ENCODE measurements at places on chromosomes 5 and 9.
A peak's percentile ranks its signal among the peaks of the same experiment; 100 is the strongest.

- no peak for DNase-seq
Observed at GRCh38 chr5:135309391-135310327, 89.4 kb downstream of the MACROH2A1 start.

DNA sequence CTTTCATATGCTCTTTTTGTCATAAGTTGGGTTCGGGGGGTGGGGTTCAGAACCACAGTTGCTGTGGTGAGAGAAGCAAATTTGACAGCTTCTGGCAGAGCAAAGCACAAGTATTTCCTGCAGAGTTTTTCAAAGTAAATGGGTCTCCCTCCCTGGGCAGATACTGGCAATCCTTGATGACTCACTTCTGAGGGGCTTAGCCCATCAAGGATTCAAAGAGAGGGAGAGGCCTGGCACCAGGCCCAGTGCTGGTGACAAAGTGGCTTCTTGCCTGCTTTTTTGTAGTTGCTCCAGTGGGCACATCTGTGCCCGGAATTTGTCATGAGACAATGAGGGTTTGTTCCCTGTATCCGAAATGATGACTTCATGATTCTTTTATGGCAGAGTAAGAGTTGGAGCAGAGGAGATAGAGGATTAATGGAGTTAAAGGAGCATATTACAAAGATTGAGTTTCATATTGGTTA is 46.6 kb upstream of the TNC start:
- DNase-seq = no peak

DNA sequence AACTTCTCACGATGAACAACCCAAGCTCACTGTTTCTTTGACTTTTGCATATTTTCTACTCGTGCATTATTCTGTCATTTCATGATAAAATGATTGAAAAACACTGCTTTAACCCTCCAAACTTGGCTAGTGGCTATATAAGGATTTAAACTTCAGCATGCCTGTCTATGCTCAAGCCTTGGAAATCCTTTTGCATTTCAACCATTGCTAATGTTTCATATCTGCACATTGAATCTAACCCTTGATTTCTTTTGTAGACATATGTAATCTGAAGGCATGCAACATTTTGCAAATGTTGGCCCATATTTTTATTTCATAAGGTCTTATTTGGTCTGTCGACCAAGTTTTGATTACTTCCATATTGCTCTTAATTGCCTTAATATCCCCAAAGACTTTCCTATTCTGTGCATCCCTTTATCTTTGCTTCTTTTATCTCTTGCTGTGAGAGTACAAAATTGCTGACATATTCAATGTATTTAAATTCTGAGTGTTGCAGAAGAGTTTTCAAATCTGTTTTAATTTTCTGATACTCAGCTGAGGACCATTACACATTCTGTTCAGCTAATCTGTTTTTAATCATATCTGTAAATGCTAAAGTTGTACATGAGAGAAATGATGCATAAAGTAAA is 403.7 kb upstream of the ZNF608 start:
- DNase-seq = no peak

DNA sequence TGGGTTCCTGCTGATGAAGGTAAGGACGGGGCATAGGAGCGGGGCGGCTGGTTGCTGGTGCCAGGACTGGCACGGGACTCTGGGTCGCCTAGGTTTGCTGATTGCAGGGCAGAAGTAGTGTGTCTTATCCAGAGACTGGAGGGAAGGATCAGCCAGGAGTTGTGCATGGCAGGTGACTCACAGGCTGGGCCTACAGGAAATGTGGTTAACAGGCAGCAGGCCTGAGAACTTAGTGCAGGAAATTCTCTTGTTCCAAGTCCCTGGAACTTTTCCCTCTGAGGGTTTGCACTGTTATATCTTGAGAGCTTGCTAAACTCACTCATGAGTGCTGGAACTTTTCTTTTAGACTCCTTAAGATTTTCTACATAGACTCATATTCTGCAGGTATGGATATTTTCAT is 95.1 kb downstream of the ANXA2R start:
- no peak for DNase-seq

DNA sequence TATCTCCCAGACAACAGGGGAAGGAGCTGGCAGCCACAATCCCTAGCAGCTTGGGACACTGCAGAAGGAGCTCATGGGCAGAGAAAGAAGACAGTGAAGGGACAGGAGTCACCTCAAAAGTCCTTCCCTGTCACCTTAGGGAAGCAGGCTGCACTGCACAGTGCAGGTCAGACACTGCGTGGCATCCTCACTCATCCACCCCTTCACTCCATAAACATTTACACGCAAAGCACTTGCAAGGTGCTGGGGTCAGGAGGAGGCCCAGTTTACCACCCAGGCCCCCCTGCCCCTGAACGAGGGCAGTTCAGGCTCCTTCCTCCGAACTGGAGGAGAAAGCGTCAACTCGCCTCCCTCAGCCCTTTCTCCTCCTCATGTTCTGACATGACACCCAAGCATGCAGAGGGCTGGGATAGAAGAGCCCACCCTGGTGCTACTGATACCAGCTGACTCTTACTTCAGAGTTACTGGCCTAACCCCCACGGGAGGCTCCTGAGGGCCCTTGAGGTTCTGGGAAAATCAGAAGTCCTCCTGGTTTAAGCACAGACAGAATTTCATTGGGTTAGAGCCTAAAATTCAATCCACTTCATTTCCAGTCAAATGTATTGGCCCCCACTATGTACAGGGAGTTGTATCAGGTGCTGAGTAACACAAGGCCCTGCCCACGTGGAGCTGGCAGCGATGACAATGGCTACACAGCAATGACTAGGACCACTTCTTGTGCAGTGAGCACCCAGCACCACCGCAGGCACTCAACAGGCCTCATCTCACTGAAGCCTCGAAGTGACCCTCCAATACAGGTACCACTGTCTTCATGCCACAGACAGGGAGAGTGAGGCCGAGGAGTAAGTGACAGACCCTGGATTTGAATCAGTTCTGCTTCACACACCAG is 70.4 kb downstream of the RAPGEF1 start:
- DNase-seq = no peak

DNA sequence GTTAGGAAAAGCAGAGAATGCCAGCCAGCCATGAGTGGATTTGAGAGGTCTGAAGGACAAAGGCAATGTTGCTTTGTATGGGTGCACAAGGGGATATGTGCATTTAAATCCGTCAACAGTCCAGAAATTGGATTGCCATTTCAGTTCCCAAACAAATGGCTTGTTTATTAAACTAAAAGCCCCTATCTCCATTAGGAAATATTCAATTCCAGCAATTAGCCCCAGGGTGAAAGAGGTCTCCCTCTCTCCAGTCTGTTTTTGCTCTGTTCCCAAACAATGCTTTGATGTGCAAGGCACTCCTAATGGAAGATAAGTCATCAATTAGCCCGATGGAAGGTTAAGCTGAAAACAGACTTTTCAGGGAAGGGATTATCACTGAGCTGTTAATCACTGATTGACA is 101.3 kb downstream of the C9orf152 start:
- no peak for DNase-seq

DNA sequence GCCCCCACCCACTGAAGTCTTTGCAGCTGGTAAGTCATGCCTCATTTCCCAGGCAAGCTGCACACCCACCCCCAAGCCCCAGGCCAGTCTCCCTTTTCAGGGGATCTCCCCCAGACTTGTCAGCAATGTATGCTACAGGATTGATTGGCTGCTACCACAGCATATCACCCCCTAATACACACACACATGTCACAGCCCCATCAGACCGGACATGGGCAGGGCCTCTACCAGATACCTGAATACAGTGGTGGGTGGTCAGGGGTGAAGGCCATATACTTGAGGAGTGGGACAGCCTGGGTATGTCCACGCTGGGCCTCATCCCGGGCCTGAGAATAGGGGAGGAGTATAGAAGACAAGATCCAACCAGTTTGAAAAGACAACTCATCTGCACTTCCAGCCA is 63.4 kb upstream of the ARAP3 start:
- no peak for DNase-seq

GRCh38 chr5:144427866-144428265 is 257.2 kb downstream of the KCTD16 start:
- no peak for DNase-seq

GRCh38 chr5:148780711-148781110 is 45.7 kb upstream of the ADRB2 start:
- no peak for DNase-seq

- peak; percentile 76 for DNase-seq
Observed at GRCh38 chr5:32329395-32329834, 16.7 kb upstream of the MTMR12 start.

DNA sequence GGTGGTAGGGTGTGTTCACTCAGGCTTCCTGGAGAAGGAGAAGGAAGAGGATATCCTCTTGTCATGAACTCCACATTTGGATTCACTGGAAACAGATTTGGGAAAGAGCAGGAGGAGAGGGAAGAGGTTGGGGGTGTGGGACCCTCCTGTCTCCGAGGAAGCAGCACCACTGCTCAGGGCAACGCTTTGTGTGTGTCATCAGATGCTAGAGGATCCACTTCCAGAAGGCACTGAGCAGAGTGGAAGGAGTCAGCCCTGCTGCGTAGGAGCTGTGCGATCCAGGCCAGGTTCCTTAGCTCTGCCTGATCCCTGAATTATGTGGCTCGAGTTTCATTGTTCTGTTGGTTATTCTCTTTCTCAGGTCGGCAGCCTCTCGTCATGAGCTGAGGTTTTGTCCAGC is 37.3 kb upstream of the TJP2 start:
- DNase-seq = no peak

DNA sequence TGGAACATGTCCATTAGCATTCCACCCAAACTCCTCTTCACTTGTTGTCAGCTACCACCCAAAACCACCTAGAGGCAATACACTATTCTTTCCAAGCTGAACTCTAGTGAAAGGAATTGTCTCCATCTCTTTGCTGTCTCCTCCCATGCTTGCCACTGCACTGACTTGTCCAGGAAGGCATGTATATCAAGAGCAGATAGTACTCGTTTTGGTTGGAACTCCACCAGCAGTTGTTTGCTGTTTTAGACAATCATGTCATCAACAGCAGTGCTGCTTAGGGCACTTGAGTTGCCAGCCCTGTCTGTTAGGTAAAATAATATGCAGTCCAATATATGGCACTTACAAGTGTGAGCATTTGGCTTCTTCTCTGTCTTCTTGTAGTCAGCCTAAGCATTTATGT is 80.0 kb upstream of the SAP30L start:
- no peak for DNase-seq

GRCh38 chr9:78805771-78806170 is 508.8 kb downstream of the PSAT1 start:
- no peak for DNase-seq

GRCh38 chr5:39558541-39558940 is 133.8 kb upstream of the DAB2 start:
- DNase-seq = no peak

DNA sequence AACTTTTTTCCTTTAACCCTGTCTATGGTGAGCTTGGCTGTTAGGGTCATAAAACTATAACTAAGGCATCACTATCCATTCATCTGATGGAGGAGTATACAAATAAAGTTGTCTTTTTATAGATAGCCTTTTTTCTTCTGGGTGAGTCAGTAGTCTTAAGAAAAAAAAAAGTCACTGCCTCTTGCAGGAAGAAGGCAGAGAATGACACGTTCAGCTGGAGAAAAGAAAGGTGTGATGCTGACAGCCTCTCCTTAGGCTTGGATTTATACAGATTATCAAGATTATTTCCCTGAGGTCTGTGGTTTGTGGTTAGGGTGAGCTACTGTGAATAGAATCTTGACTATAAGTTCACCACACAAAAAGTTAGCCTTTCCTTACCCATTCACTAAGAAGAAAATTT is 23.0 kb downstream of the EPB41L4B start:
- no peak for DNase-seq

DNA sequence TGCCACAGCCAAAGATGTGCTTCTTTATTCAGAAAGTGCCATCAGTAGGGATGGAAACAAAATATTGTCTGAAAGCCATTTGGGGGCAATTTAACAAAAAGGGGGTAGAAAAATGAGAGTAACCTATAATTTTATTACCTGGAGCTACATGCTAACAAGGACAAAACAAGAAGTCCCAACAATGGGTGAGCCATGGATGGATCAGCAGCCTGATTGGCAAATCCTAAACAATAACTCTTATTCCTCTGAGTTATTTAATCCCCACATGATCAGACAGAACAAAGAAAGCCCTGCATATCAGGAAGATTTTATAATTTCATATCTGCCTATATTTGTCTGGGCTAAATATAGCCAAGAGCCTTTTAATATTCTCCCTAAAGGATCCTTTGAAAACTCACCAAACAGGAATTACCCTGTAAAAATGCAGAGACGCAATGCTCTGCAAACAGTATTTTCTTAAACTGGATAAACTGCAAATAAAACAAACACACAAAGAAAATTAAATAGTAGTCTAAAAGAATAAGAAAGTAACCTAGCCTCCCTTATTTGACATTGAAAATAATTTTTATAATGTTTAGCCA is 483.4 kb downstream of the ZNF608 start:
- DNase-seq = no peak

DNA sequence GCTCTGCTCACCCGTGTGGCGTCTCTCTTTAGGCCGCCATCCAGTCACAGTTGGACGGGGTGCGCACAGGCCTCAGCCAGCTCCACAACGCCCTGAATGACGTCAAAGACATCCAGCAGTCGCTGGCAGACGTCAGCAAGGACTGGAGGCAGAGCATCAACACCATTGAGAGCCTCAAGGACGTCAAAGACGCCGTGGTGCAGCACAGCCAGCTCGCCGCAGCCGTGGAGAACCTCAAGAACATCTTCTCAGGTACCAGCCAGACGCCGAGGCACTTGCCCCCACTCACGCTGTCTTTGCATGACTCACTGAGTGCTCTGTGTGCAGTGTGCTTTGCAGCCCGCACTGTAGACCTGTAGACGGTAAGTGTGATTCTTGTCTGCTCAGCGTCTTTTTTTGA is 4.5 kb downstream of the EXOC3 start:
- DNase-seq = no peak

- peak; percentile 80 for DNase-seq
Observed at GRCh38 chr9:116589392-116590354, 97.4 kb upstream of the TRIM32 start.

DNA sequence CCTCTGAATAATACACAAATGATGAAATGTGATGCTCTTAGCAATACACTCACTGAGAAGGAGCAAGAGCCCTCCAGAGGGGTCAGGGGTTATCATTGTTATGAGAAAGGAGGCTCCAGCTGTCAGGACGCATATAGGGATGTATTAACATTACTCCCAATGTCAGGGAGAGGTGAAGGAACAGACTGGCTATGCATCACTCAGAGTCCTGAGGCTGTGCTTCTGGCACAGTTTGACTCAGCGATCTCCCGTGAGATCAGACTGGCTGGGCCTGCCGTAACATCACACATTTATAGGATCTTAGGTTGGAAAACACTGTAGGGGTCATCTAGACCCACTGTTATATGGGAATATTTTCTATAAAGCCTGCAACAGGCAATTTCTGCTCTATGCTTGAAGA is 226.5 kb upstream of the GLRA1 start:
- no peak for DNase-seq

GRCh38 chr5:17238521-17239041 is 21.1 kb downstream of the BASP1 start:
- no peak for DNase-seq

All from OCI-M1 (cell line).